Sigmoid colon (tissue), 7 donors: ENCODE measurements at places on chromosomes 3 and 15. TPM values are rescaled to one million over a fixed set of nuclear protein-coding genes. Genes with fewer than 3 reads are reported as not detected.

GRCh38 chr15:39438799-39439592 lies 141.9 kb upstream of the THBS1 start:
- DNase-seq: no peak
- H3K4me1 ChIP-seq: peaks cover 8% of the 10 kb centered on the region
- H3K36me3 ChIP-seq: no peaks in the 10 kb centered on the region
- peak overlapping the region; percentile 41 for H3K27ac ChIP-seq
- no peaks in the 10 kb centered on the region for H3K27me3 ChIP-seq
- no peak overlapping the region for H3K4me3 ChIP-seq

DNA sequence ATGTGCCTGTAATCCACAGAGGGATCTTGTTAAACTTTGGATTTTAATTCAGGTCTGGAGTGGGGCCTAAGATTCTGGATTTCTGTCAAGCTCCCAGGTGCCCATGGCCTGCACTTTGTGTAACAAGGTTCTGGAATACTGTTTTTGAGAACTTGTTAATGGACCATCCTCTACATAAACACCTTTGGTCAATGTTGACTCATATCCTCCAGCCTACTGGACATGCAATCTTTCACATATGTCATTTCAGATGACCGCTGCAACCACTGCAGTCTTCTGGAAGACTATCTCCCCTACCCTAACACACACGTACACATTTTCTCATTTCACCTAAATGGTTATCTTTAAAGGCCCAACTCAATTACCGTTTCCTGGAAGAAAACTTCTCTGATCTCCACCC lies 302.1 kb upstream of the TPRG1 start:
- no peaks in the 10 kb centered on the region for H3K36me3 ChIP-seq
- peaks cover 5% of the 10 kb centered on the region for H3K4me1 ChIP-seq
- H3K27ac ChIP-seq: no peak overlapping the region
- no peaks in the 10 kb centered on the region for H3K27me3 ChIP-seq
- no peak overlapping the region for H3K4me3 ChIP-seq

Gene MLF1
- total RNA-seq: 11.2 TPM

GRCh38 chr15:77499087-77499760 lies 78.5 kb downstream of the HMG20A start:
- no peaks in the 10 kb centered on the region for H3K36me3 ChIP-seq
- no peak overlapping the region for H3K4me3 ChIP-seq
- DNase-seq: no peak
- peaks cover 53% of the 10 kb centered on the region for H3K4me1 ChIP-seq
- H3K27ac ChIP-seq: peak overlapping the region; percentile 83

DNA sequence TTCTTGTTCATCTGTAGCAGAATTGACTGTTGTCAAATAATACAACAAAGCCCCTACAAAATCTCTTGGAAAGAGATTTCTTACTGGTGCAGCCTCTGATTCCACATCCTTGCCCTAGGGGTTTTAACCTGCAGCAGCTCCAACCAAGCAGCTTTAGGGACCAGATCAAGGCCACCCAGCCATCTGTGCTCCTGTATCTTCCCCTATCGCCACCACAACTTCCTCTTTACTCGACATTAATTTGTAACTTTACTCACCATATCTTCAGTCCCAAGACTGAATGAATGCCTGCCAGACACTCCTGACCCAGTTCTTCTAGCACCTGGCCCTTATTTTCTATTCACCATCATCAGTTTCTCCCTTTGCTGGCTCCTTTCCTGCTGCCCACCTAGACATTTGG lies 156.6 kb upstream of the IL12A start:
- peaks cover 46% of the 10 kb centered on the region for H3K4me1 ChIP-seq
- no peaks in the 10 kb centered on the region for H3K36me3 ChIP-seq
- DNase-seq: no peak
- H3K27me3 ChIP-seq: no peaks in the 10 kb centered on the region

Gene CHDH
- total RNA-seq: 1.1 TPM

GRCh38 chr15:60165111-60165510 lies 161.0 kb downstream of the FOXB1 start:
- H3K27ac ChIP-seq: no peak overlapping the region
- no peaks in the 10 kb centered on the region for H3K36me3 ChIP-seq
- no peaks in the 10 kb centered on the region for H3K27me3 ChIP-seq
- H3K4me3 ChIP-seq: no peak overlapping the region

Gene AGBL1
- total RNA-seq: 0.16 TPM

DNA sequence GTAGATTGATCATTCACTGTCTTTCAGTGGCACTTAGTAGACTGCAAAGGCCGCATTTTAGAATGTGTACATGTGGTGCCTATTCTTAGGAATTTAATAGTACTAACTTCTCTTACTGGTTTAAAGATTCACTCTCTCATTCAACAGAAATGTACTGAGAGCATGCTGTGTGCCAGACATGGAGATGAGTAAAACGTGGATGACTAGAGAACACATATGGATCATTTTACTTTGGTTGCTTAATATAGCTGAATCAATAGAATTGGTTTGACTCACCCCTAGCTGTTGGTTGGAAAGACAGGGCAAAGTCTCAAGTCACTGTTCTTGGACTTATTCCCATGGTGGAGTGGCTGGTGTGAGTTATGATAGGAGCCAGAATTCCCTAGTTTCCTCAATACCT lies 109.1 kb upstream of the TNFAIP8L3 start:
- no peaks in the 10 kb centered on the region for H3K27me3 ChIP-seq
- H3K4me3 ChIP-seq: no peak overlapping the region
- no peaks in the 10 kb centered on the region for H3K36me3 ChIP-seq
- H3K4me1 ChIP-seq: no peaks in the 10 kb centered on the region
- no peak for DNase-seq

- no peaks in the 10 kb centered on the region for H3K36me3 ChIP-seq
- H3K4me3 ChIP-seq: no peak overlapping the region
- H3K27me3 ChIP-seq: no peaks in the 10 kb centered on the region
- H3K27ac ChIP-seq: no peak overlapping the region
- DNase-seq: no peak
- H3K4me1 ChIP-seq: peaks cover 21% of the 10 kb centered on the region
Observed at GRCh38 chr3:68662176-68662575, 270.2 kb downstream of the TAFA4 start.

DNA sequence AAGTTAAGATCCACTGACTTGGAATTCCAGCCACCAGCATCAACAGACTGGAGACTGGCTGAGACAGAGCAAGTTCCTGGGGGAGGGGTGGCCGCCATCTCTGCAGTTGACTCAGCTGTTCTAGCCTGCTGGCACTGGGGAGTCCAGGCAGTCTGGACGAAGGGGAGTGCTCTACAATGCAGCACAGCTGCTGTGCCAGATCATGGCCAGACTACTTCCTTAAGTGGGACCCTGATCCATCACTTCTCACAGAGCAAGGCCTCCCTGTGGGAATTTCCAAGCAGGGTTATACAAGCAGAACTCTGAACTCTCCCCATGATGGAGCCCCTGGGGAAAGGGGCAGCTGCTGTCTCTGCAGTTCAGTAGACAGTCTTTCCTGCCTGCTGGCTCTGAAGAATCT lies 35.2 kb downstream of the PYGO1 start:
- H3K27me3 ChIP-seq: no peaks in the 10 kb centered on the region
- no peak overlapping the region for H3K4me3 ChIP-seq

DNA sequence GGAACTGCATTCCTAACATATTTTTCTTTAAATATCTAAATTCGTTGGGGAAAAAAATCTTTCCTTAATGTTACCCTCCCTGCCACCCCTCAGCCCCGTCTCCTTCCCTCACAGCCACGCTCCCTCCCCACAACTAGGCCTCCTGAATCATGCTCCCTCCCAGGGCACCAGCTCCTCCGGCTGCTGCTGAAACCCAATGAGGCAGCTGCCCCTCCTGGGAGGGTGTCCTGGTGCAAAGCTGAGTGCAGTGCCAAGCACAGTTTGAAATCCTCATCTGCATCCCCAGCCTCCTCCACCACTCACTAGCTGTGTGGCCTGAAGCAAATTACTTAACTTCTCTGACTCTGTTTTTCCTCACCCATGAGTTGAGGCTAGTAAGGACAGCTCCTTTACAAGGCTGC lies 2.7 kb upstream of the NR2E3 start:
- H3K36me3 ChIP-seq: no peaks in the 10 kb centered on the region
- H3K4me1 ChIP-seq: no peaks in the 10 kb centered on the region
- no peak for DNase-seq

GRCh38 chr15:52673734-52674133 lies 5.5 kb downstream of the ATOSA start:
- peaks cover 19% of the 10 kb centered on the region for H3K36me3 ChIP-seq
- no peak overlapping the region for H3K4me3 ChIP-seq
- H3K27me3 ChIP-seq: no peaks in the 10 kb centered on the region
- H3K4me1 ChIP-seq: no peaks in the 10 kb centered on the region

Gene CAMK2N2
- not detected for total RNA-seq

Gene DUOXA2
- not detected for total RNA-seq

- no peak overlapping the region for H3K27ac ChIP-seq
- H3K4me3 ChIP-seq: no peak overlapping the region
- H3K36me3 ChIP-seq: no peaks in the 10 kb centered on the region
- peaks cover 21% of the 10 kb centered on the region for H3K4me1 ChIP-seq
Observed at GRCh38 chr3:71260782-71261181, 322.7 kb downstream of the FOXP1 start.

GRCh38 chr3:146139586-146140110 lies 21.3 kb downstream of the PLOD2 start:
- DNase-seq: no peak
- no peaks in the 10 kb centered on the region for H3K27me3 ChIP-seq
- no peaks in the 10 kb centered on the region for H3K36me3 ChIP-seq
- peak overlapping the region; percentile 70 for H3K27ac ChIP-seq

- H3K4me1 ChIP-seq: peaks cover 12% of the 10 kb centered on the region
- H3K27me3 ChIP-seq: no peaks in the 10 kb centered on the region
- no peak for DNase-seq
- no peaks in the 10 kb centered on the region for H3K36me3 ChIP-seq
Observed at GRCh38 chr3:40939030-40939740, 260.1 kb upstream of the CTNNB1 start.

GRCh38 chr3:192986379-192986778 lies 68.7 kb upstream of the MB21D2 start:
- H3K27ac ChIP-seq: no peak overlapping the region
- DNase-seq: no peak
- no peaks in the 10 kb centered on the region for H3K27me3 ChIP-seq

- H3K27me3 ChIP-seq: no peaks in the 10 kb centered on the region
- H3K36me3 ChIP-seq: no peaks in the 10 kb centered on the region
- H3K4me1 ChIP-seq: no peaks in the 10 kb centered on the region
- H3K27ac ChIP-seq: no peak overlapping the region
Observed at GRCh38 chr3:86563400-86563970, 427.5 kb downstream of the VGLL3 start.

- DNase-seq: no peak
- no peak overlapping the region for H3K4me3 ChIP-seq
- H3K27me3 ChIP-seq: no peaks in the 10 kb centered on the region
Observed at GRCh38 chr15:81195339-81195864, 1.3 kb upstream of the IL16 start.

- no peaks in the 10 kb centered on the region for H3K27me3 ChIP-seq
- H3K27ac ChIP-seq: no peak overlapping the region
- H3K4me3 ChIP-seq: no peak overlapping the region
- no peaks in the 10 kb centered on the region for H3K4me1 ChIP-seq
- no peaks in the 10 kb centered on the region for H3K36me3 ChIP-seq
Observed at GRCh38 chr3:34837848-34838741, 801.2 kb upstream of the ARPP21 start.
